Glomerular endothelial cell (primary cell): ENCODE measurements at places on chromosomes 5 and 9. TPM values are rescaled to one million over a fixed set of nuclear protein-coding genes. Genes with fewer than 3 reads are reported as not detected.

GRCh38 chr5:88438006-88438405, 169.4 kb upstream of the TMEM161B start:
- DNase-seq, result no peak

GRCh38 chr5:127997201-127997704, 86.3 kb upstream of the SLC12A2 start:
- no peak for DNase-seq

- DNase-seq, result no peak
Observed at GRCh38 chr9:86614871-86615849, 260.9 kb upstream of the TUT7 start.

DNA sequence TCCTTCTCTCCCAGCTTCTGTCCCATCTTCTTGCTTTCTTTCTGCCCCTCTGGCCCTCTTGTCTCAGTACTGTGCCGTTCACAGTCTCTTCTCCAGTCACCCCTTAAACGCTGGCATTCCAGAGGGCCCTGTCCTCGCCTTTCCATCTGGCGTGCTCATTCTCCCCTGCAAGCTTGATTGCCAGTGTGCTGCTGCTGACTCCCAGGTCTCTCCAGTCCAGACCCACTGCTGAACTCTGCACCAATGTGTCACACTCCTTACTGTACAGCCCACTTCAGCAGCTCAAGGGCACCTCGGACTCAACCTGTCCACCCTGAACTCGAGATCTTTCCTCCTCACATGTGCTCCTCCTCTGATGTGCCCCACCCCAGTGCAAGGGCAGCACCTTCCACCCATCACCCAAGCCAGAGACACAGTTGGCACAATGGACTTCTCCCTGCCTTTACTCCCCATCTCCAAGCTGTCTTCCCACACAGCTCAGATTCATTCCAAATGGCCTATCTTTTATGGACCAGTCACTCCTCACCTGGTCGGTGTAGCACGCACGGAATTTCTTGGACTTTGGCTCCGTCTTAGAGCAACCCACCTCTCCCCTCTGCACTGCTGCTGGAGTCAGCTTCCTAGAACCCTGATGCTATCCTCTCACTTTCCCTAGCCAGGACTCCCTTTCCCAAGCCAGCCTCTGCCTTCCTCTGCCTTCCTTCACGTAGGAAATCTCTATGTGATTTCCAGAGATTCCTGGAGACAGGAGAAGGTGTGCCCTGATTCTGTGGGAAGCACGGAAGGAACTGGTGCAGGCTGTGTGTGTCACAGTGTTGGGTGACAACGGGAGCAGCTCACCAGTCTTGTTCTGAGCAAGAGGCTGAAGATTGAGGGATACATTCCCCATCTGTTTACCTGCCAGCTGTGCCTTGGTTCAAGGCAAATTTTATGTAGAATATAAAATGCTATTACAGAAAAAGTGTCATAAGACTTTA, 26.0 kb upstream of the SLC2A8 start:
- DNase-seq, result no peak

TAS2R1 gene
- total RNA-seq, result not detected in 2 replicates

- no peak for DNase-seq
Observed at GRCh38 chr5:136084698-136085097, 47.9 kb upstream of the SMAD5 start.

PCDHGB2 gene
- total RNA-seq, result 3.8 and 4.7 TPM in 2 replicates

GRCh38 chr5:55333811-55334210, 26.0 kb downstream of the MTREX start:
- no peak for DNase-seq

- DNase-seq, result no peak
Observed at GRCh38 chr5:142292808-142293207, 32.0 kb downstream of the SPRY4 start.

SH3PXD2B gene
- 41.1 and 44.9 TPM in 2 replicates for total RNA-seq

GRCh38 chr5:73825199-73825598, 199.2 kb downstream of the ARHGEF28 start:
- DNase-seq, result no peak

DRD1 gene
- total RNA-seq, result not detected in 2 replicates
